ENCODE measurements at places on chromosomes 6 and 20.
A peak's percentile ranks its signal among the peaks of the same experiment; 100 is the strongest.

DNA sequence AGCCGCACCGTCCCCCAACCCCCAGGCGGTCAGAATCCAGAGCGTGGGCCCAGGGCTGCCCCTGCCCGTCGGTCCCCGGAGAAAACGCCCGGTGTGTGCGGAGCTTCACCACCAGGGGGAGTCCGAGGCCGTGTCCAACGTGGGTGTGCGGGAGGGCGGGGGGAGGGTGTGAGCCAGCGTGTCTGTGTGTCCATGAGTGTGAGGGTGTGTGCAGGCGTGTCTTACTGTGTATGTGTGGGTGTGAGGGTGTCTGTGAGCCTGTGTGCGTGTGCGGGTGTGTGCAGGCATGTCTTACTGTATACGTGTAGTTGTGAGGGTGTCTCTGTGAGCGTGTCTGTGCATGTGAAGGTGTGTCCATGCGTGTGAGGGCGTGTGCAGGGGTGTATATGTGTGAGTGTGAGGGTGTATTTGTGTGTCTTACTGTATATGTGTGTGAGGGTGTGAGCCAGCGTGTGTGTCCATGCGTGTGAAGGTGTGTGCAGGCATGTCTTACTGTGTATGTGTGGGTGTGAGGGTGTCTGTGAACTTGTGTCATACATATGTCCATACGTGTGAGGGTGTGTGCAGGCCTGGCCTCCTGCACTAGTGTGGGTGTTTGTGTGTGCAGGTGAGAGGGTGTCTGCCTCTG lies 24.6 kb upstream of the GATA5 start:
- DNase-seq: peak; percentile 76

DNA sequence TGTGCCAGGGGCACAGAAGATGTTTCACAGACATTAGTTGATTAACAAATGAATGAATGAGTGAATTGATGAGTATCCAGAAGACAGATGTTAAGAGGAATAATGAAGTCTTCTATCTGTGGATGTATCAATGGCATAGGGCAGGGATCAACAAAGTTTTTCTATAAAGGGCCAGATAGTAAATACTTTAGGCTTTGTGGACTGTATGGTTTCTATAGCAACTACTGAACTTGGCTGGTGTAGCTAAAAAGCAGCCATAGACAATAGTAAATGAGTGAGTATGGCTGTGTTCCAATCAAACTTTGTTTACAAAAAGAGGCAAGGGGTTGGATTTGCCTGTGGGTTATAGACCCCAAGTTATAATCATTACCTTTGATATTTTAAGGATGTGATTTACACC lies 144.0 kb downstream of the PRL start:
- DNase-seq: no peak

DNA sequence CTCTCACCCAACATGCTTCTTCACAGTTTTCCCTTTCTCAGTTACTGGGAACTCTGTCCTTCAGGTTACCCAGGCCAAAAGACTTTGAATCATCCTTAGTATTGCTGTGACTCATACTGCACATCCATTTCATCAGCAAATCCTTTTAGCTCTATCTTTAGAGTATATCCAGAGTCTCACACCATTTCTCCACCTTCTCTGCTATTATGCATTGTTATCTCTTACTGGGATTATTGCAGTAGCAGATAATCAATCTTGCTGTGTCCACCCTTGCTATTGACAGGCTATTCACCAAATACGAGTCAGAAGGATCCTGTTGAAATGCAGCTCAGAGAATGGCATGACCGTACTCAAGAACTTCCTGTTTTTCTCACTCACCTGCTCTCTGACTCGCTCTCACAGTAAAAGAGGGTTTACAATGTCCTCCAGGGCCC lies 57.3 kb downstream of the BCKDHB start:
- DNase-seq: no peak

GRCh38 chr6:74369556-74369993 lies 673.6 kb downstream of the CD109 start:
- DNase-seq: no peak

DNA sequence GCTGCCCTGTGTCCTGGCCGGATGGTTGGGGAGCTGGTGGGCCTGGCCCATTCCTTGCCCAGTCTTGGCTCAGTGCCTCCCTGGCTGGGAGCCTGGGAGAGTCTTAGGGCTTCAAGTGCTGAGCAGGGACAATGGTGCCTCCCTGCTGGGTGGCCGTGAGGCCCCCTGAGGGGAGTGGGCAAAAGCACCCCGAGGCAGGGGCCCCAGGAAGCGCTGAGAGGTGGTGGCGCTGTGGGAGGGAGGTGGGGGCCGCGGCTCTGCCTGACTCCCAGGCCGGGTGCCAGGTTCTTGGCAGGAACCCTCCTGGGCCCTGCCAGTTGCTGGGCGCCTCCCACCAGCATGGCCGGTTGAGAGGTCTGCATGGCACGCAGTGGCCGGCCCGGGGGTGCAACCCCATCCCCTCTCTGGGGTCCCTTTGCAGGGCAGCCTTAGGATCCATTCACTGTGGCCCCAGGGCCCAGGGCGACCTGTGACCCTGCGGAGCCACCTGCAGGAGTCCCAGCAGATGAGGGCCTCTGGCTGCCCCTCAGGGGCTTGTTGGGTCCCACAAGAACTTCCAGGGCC lies 9.2 kb upstream of the RPS21 start:
- DNase-seq: peak; percentile 17

DNA sequence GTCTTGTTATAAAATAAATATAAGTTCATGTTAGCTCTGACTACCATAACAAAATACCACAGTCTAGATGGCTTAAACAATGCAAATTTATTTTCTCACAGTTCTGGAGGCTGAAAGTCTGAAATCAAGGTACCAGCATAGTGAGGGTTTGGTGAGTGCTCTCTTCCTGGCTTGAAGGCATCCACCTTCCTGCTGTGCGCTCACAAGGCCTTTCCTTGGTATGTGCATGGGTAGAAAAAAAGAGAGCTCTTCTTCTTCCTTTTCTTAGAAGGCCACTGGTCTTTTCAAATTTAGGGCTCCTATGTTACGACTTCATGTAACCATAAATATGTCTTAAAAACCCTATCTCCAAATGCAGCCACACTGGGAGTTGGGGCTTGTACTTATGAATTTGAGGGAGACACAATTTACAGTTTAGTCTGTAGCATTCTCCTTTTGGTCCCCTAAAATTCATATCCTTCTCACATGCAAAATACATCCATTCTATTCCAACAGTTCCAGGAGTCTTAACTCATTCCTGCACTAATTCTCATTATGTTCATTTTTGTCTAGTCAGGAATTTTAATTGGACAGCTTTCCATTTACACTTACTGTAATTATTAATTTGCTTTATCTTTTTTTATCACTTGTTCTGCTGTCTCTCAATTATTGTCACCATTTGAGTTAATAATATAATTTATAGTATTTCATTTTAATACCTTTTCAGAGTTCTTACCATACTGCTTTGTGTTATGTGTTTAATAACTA lies 381.9 kb upstream of the EPHA7 start:
- DNase-seq: no peak

DNA sequence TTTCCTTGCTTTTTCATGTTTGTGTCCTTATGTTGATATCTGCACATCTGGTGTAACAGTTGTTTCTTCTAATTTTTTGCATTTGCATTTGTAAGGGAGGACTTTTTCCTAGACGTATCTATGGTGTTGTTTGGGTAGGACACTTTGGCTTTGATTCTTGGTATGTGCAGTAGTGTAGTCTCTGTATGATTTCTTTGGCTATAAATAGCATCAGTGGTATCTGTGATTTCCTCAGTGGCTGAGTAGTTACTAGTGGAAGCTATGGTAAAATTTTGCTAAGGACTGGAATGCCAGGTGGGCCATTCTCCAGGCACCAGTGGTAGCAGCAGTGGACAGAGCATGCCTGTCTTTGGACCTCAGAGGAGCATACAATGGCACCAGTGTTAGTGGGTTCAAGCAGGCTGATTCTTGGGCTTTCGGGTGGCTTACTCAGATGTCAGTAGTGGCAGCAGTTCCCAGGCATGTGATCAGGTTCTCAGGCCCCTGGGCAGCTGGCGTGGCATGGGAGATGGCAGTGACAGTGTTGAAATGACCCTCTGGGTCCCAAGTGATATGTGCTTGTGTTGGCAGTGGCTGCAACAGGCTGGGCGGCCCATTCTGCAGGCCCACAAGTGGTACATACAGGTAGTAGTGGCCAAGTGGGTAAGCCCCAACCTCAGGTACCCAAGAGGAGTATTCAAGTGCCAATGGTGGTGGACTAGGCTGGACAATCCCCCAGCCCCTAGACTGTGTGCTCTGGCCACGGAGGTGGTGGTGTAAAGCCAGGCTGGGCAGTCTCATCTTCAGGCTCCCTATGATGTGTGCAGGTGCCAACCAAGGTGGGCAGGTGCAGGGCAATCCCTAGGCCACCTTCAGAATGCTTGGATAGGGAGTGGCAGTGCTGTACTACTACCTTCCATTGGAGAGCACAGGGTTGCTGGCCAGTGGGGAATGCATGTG lies 54.5 kb downstream of the PLCG1 start:
- DNase-seq: no peak

- no peak for DNase-seq
Measured at GRCh38 chr6:44999066-44999465, 329.1 kb upstream of the RUNX2 start.

DNA sequence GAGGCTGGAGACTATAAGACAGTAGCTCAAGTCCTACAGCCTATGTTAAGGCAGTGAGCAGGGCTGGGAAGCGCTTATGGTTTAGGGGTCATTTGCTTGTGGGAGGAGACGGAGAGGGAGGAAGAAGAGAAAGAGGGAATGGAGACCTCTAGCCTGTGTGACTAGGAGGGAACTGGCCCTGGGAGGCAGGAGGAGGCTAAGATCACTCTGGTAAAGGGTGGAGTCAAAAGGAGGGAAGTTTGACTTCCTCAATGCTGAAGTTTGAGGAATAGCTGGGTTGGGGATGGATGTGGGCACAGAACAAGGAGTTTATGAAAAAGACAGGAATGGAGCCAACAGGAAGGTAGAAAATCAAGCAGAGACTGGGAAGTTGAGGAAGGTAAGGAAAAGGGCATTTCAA lies 6.4 kb upstream of the BACH2 start:
- DNase-seq: no peak

- DNase-seq: no peak
Measured at GRCh38 chr6:116388924-116389323, 18.2 kb downstream of the DSE start.

- no peak for DNase-seq
Measured at GRCh38 chr6:119517428-119517827, 167.9 kb upstream of the MAN1A1 start.

DNA sequence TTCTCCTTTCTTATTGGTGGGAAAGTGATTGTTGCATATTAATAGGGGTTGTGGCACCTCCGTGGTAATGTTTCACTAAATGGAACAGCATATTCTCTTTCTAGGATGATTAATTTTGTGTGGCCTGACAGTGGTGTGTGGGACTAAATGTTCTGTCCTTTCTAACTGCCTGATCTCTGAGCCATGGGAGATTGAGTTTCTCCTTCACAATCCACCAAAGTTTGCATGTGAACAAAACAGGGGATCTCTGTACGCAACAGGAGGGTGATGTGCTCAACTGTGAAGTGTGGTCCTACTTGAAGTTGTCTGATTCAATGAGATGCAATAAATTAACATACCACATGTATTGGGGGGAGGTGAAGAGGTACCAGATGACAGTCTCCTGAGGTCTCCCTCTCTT lies 19.3 kb downstream of the BCAS1 start:
- DNase-seq: no peak

- peak; percentile 43 for DNase-seq
Measured at GRCh38 chr6:38137608-38138265, 318.2 kb downstream of the ZFAND3 start.

DNA sequence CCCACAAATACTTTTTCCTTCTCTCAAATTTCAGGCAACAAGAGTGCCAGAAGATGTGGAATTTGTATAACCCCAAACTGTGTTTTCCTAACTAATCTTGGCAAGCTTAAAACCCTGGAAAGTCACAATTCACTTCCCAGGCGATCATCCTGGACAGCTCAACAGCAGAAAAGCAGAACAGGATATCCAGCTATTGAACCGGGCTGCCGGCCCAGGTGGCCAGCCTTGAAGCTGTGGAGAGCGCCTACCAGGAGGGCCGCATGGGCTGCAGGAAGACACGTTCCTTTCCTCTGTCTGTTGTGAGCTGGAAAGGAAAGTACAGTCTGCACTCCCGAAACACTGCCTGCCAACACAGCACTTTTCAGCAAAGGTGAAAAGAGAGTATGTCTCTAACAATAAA lies 719.7 kb upstream of the MARCKS start:
- no peak for DNase-seq

- DNase-seq: no peak
Measured at GRCh38 chr20:32478576-32478975, 106.6 kb downstream of the NOL4L start.

- DNase-seq: no peak
Measured at GRCh38 chr6:137879299-137879698, 12.2 kb downstream of the TNFAIP3 start.

DNA sequence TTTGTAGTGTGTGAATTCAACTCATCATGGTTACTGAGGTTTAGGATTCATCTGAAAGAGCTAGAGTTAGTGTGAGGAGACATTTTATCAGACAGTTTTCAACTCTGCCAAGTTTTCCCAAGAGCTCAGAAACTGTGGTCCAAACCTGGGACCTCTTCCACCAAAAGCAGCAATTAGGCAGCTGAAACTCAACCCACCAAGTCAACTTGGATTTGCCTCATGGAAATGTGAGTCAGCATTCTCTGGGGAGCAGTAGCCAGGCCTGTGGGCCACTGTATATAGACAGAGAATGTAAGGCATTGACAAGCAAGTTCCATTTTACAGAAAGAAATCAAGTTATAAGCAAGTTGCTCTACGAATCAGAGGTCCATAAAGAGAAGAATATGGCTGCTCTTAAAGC lies 178.8 kb upstream of the HDDC2 start:
- DNase-seq: no peak

GRCh38 chr6:150150821-150151646 lies 8.2 kb downstream of the PPP1R14C start:
- no peak for DNase-seq

DNA sequence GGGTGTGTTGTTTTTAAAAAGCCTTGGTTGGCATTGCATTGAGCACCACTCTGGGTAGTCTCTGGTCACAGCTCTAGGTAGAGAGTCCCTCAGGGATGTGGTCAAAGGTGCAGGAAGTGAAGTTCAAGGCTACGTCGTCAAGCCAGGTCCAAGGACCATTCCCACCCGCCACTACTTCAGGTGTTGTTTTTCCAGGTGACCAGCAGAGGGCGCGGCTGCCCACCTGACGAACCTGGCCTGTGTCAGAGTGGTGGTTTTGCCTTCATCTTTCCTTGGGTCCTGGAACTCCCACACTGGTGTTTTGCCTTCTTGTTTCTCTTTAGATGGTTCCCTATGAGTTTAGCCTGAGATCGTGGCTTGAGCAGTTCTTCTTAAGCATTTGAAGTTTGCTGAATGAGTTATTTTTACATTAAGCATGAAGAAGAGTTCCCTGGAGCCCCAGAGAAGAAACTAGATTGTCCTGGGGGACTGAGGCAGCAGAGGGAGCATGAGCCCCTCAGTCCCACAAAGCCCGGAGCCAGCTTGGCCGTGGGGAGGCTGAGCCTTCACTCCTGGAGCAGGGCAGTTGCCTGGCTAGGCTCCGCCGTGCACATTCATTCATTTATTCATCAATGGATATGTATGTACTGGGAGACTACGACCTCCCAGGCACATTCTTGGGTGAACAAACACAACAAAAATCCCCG lies 5.6 kb upstream of the PHACTR3 start:
- DNase-seq: peak; percentile 55

- DNase-seq: no peak
Measured at GRCh38 chr20:45318386-45318939, 10.4 kb upstream of the MATN4 start.

- no peak for DNase-seq
Measured at GRCh38 chr6:66128656-66129055, 421.6 kb upstream of the EYS start.

- DNase-seq: no peak
Measured at GRCh38 chr6:23681743-23682142, 444.3 kb upstream of the NRSN1 start.

- DNase-seq: peak; percentile 27
Measured at GRCh38 chr20:46073443-46073842, 16.3 kb downstream of the NCOA5 start.

GRCh38 chr6:79134699-79135474 lies 56.8 kb upstream of the PHIP start:
- DNase-seq: peak; percentile 40

Data from NCI-H1417 (cell line).